ENCODE measurements at places on chromosomes 7 and 10.

DNA sequence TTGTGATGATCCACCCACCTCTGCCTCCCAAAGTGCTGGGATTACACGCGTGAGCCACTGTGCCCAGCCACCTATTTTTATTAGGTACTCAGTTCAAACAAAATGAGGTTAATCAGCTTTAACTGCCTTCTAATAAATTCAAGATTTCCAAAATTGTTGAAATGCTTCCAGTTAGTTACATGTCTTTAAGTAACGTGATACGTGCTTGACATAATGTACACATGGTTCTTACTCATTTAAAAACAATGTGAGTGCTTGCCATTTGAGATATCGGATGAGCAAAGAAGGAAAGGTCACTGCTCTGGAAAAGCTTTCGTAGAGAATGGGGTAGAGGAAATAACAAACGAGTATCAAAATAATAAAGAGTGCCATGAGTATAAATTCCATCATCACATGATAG lies 83.6 kb downstream of the KMT2E start:
- DNase-seq: no peak

DNA sequence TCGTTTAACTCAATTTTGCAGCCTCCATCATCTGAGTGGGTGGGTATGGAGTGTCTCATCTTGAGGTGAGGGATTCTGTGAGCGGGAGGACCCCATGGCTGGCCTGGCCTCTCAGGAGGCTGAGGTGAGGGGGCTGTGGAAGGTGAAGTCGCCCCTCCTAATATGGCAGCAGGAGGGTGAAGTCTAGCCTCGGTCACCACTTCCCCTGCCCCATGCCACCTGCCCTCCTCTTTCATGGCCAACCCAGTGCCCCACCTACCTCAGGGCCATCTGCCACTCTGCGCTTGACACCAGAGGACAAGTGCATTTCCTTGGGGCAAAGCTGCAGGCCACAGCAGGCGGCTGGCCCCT lies 8.7 kb downstream of the RASGEF1A start:
- DNase-seq: no peak

- no peak for DNase-seq
These were observed 463.2 kb downstream of the GALNT17 start for GRCh38 chr7:71595176-71595575.

GRCh38 chr7:15856311-15856710 lies 169.8 kb upstream of the MEOX2 start:
- no peak for DNase-seq

DNA sequence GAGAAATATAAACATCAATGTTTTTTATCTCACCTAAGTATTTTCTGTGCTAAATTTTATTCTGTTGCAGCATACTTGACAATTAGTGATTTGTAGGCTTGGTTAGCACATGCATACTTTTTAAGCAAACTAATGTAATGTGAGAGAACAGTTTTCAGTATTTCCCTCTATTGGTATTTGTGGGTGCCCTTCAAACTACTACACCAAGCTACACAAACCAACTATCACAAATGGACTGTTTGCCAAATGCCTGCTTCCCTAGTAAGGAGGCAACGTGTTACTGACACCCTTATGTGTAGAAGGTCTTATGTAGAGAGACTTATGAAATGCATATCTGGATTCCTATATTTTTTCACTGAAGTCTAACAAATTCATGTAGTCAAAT lies 98.4 kb upstream of the FZD1 start:
- DNase-seq: no peak
